EH (cell line): ENCODE measurements at places on chromosomes 16 and 17.

GRCh38 chr16:64971171-64971570, 150.7 kb downstream of the CDH11 start:
- DNase-seq = no peak

GRCh38 chr17:76997981-76998531, 129.9 kb downstream of the MGAT5B start:
- DNase-seq = no peak

DNA sequence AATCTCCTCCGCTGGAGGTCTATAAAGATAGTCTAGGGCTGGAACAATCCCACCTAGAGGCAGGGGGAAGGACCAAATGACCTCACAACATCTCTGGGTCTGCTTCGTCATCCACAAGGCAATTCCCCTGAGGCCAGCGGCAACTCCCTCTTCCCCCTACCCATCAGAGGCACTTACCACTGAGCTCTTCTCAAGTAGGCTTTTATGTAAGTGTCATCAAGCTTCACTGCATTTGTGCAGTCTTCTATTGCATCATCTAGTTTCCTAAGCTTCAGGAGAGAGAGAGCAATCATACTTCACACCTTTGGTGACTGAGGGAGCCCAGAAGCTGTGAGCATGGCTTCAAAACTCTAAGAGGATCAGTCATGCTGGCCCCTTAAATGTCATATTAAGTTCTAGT, 21.0 kb downstream of the CNP start:
- DNase-seq = no peak

GRCh38 chr16:84286578-84287240, 8.0 kb upstream of the WFDC1 start:
- peak; percentile 76 for DNase-seq

- DNase-seq = peak; percentile 67
Measured at GRCh38 chr17:14672830-14673229, 371.9 kb downstream of the HS3ST3B1 start.

- no peak for DNase-seq
Measured at GRCh38 chr17:64084940-64085649, 44.8 kb downstream of the ERN1 start.

GRCh38 chr16:86901483-86901882, 323.1 kb downstream of the FOXL1 start:
- DNase-seq = peak; percentile 26

GRCh38 chr16:53876811-53877210, 172.9 kb downstream of the FTO start:
- DNase-seq = no peak

- DNase-seq = peak; percentile 67
Measured at GRCh38 chr17:47978324-47978723, 7.4 kb downstream of the CDK5RAP3 start.

- peak; percentile 73 for DNase-seq
Measured at GRCh38 chr17:2055292-2056205, 646 bp downstream of the HIC1 start.

- no peak for DNase-seq
Measured at GRCh38 chr16:67104845-67105244, 4.9 kb upstream of the PHAF1 start.

DNA sequence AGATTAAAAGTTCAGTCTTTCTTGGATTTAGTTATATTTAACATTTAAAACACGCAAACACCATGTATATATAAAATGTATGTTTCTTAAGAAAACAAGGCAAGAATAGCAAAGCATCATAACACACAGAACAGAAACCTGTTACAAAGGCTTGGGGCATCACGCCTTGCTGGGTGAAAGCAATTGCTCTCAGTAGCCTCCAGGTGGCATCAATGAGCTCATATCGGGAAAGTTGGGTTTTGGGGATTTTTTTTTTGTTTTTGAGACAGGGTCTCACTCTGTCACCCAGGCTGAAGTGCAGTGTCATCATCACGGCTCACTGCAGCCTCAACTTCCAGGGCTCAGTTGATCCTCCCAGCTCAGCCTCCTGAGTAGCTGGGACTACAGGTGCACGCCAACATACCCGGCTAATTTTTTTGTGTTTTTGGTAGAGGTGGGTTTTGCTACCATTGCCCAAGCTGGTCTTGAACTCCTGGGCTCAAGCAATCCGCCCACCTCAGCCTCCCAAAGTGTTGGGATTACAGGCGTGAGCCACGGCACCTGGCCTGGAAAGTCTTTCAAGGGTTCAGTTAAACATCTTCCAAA, 56.9 kb downstream of the CYB5D2 start:
- peak; percentile 58 for DNase-seq

DNA sequence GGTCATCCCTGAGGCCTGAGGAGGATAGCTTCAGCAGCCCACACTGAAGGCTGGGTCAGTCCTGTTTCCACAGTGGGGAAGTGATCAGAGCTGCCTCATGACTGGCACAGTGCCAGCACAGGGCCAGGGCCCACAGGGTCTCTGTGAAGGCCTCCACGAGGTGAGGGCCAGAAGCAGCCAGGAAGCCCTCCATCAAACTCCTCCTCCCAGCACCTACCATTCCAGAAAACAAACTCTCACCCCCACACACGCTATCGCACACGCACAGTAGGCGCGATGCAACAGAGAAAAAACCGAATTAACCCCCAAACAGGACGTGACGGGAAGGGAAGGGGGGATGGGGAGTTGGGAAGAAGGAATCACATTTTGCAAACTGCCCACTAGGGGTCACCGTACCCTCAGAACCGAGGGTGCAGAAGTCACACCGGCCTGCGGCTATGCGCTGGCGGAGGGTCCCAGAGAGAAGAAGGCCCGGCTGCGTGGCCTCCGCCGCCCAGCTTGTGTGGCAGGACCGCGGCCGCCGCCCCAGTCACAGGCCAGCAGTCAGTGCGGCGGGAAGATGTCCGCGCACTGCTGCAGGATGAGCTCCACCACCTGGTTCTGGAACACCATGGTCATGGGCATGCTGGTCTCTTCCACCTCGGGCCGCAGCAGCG, 37.6 kb downstream of the ARHGAP27 start:
- peak; percentile 86 for DNase-seq

- no peak for DNase-seq
Measured at GRCh38 chr16:30357715-30358576, 2.8 kb upstream of the CD2BP2 start.

GRCh38 chr17:49260011-49260816, 29.6 kb upstream of the PHOSPHO1 start:
- peak; percentile 91 for DNase-seq

- DNase-seq = no peak
Measured at GRCh38 chr16:89146211-89147005, 25.1 kb upstream of the CDH15 start.

DNA sequence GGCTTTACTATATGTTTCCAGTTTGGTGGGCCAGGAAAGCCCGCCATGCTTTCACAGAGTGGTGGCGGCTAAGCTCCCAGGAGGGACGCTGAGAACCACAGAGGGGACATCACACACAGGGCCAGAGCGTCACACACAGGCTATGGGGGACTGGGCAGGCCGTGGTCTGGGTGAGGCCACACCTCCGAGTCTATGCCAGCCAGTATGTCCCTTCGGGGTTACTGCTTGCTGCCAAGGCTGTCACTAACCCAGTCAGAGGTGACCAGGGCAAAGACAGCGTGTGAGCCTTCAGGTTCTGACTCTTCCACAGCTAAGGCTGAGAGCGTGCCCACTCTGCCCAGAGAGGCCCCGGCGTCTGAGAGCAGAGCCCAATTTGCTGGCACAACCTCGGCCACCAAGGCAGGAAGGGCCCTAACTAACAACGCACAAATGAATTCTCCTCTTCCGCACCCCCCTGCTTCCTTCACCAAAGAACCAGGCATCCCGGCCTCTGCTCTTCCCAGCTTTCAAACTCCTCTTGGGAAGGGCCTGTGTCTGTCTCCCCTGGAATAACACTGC, 2.9 kb downstream of the PLD6 start:
- no peak for DNase-seq

- DNase-seq = no peak
Measured at GRCh38 chr16:85262558-85263238, 150.4 kb upstream of the CIBAR2 start.

- peak; percentile 73 for DNase-seq
Measured at GRCh38 chr17:41835800-41836549, at the start of gene NT5C3B. NT5C3B (minus strand) TSS chr17:41836232; CDS start chr17:41836193, 39 bp downstream.

DNA sequence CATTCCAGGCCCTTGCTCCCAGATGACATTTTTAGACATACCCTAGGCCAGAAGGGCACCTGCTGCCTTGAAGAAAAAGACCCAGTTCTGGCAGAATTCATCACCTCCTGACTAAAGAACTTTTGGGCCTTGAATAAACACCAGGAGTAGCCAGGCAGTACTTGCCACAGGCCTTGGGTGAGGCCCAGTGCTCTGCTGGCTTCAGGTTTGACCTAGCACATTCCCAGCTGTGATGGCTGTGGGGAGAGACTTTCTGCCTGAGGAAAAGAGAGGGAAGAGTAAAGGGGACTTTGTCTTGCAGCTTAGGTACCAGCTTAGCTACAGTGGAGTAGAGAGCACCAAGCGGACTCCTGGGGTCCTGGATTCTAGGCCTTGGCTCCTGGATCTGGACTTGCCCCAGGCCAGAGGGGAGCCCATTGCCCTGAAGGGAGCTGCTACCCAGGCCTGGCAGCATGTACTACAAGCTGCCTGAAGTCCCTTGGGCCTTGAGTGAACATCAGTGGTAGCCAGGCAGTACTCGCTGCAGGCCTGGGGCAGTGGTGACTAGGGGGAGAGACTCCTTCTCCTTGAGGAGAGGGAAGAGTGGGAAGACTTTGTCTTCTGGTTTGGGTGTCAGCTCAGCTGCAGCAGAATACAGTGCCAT, 44.3 kb downstream of the ABCA8 start:
- no peak for DNase-seq

DNA sequence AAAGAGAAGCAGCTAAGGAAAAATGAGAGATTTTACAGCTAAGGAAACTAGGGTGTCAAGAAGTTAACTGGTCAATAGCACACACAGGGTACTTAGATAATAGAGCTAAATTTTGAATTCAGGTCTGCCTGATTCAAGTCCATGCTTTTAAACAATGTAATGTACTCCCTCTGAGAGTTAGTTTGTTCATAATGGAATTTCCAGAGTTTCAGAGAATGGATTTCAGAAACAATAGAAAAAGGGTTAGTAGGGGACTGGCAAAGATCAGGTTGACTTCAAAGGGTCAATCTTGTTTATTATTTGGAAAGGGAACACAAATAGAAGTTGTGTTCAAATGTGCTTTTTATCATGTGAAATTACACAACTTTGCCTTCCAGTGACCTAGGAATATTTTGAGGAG, 17.9 kb downstream of the NSRP1 start:
- no peak for DNase-seq

DNA sequence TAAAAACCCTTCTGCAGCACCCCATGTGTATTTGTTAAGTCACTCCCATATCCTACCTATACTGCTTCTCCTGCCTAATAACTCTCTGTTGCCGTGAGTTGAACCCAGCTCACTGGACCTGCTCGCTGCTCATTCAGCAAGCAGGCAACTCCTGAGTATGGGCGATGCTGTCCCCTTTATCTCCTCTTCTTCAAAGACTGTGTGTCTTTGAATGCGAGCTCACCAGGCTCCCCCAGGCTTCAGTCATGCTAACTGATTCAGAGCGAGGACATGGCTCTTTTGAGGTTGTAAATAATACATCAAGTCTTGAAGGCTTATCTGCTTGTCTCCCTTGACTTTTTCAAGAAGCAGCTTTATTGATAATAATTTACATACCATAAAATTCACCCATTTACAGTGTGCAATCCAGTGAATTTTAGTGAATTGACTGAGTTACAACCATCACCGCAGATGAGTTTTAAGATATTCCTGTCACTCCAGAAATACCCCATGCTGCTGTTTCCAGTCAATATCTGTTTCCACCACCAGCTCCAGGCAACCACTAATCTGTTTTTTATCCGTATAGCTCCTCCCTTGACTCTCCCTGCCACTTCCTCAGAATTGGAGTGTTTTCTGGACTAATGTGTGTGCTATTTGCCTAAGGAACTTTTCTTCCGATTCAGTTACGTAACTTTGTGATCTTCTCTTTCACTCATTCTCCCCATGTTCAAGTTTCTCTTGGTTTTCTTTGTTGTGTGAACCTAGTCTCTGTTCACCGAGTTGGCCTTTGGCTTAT, 132.2 kb downstream of the SPECC1 start:
- no peak for DNase-seq

- no peak for DNase-seq
Measured at GRCh38 chr17:72299100-72299499, 178.3 kb downstream of the SOX9 start.

DNA sequence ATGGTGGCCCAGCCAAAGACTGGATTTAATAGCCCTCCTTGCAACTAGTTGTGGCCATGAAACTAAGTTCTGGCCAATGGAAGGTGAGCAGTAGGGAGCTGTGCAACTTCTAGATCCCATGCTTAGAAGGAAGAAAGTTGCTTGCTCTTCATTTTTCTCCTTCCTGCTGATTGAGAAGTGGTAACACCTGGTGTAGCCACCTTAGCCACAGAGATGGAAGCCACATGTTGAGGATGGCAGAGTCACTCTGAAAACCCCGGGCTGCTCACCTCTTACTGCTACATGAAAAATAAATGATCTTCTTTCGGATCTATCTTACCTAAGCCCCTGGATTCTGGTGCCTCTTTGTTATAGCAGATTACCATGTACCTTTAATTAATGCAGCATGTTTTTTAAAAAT, 10.3 kb upstream of the ATP5MC1 start:
- no peak for DNase-seq

- no peak for DNase-seq
Measured at GRCh38 chr16:85259832-85260167, 147.5 kb upstream of the CIBAR2 start.

- DNase-seq = no peak
Measured at GRCh38 chr17:28519236-28519635, 13.1 kb downstream of the FOXN1 start.

- peak; percentile 42 for DNase-seq
Measured at GRCh38 chr17:19288453-19288852, 51.3 kb downstream of the EPN2 start.

DNA sequence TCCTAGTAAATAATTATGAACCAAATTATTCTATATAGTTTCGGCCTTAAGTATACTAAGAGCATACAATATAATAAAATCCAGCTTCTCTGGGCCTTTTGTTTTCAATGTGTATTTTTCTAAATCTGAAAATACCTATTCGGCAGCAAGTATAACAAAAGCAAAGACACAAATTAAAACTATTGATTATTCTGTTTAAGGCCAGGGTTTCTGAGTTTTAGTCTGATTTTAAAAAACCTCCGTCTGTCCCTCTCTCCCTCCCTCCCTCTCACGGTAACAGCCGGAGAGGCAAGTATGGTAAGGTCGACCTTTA, 1.5 kb downstream of the TOB1 start:
- no peak for DNase-seq

DNA sequence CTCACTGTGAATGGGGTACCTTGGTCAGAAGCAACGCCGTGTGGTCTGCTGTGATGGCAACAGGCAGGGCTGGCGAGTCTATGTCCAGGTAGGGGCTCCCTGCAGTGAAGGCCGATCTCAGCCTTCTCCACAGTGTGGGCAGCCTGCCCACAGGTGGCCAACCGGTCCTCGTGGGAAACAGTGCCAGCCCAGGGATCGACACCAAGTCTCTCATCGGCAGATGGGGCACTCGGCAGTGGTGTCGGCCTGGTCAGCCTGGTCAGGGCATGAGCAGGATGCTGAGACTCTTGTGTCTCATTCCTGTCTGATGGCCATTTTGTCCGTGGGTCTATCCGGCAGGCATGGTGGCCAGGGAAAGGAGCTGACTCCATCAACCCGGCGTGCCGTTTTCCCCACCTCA, 92.2 kb downstream of the TNFRSF13B start:
- DNase-seq = no peak
